ENCODE measurements at places on chromosomes 4 and X. TPM values are rescaled to one million over a fixed set of nuclear protein-coding genes. Genes with fewer than 3 reads are reported as not detected.

Gene AR
- total RNA-seq = 10.4 TPM

Gene CETN2
- total RNA-seq = 50.2 TPM

Gene CHRDL1
- total RNA-seq = not detected

Gene SLC25A5
- 142 TPM for total RNA-seq

Gene FAM9C
- not detected for total RNA-seq

Measured in aortic smooth muscle cell (primary cell).